ENCODE measurements at places on chromosomes 16 and 17.

DNA sequence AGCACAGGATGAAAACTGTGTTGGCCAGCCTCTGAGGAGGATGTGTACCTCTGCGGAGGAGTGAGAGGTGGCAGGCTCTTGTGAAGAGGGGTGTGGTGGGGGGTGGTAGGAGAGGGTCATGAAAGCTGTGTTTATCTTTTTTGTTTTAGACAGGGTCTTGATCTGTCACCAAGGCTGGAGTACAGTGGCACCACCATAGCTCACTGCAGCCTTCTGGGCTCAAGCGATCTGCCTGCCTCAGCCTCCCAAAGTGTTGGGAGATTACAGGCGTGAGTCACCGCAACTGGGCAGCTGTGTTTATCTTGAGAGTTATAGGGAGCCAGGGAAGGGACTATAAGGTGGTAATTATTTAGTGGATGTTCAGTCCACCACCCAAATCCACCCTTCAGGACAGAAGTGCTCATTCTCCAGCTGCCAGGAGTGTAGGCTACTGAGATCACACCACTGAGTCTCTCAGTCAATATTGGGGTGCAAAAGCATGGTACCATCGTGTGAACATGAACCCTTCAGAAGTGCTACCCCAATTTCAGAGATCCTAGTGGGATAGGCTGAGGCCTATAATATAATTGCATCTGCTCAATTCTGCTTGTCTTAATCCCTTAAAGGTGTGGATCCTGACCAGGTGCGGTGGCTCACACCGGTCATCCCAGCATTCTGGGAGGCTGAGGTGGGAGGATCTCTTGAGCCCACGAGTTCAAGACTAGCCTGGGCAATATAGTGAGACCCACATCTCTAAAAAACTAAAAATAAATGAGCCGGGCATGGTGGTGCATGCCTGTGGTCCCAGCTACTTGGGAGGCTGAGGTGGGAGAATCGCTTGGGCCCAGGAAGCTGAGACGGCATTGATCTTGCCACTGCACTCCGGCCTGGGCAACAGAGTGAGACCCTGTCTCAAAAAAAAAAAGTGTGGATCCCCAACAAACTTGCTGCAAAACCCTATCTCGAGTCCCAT is 788 bp upstream of the EXOC3L1 start:
- no peak for DNase-seq

GRCh38 chr16:67571464-67571863 is 9.1 kb downstream of the CTCF start:
- no peak for DNase-seq

DNA sequence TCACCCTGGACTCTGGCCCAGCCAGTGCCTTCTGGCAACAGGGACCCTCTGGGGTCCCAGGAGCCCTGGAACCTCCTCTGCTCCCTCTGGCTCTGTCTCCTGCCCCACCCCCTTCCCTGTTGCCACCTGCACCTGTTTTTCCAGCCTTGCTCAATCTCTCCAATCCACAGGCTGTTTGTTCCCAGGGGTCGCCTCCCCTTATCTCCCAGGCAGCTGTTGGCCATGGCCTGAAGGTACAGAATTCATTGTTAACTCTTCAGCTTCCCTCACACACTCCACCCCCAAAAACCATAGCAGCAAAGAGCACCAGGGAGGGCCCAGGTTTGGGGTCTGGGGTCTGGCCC is 39.3 kb upstream of the TOB1 start:
- no peak for DNase-seq

- no peak for DNase-seq
These were observed 13.2 kb downstream of the DGKE start for GRCh38 chr17:56847106-56847505.

- no peak for DNase-seq
These were observed 90.9 kb upstream of the BCAR1 start for GRCh38 chr16:75342308-75342811.
